Left renal pelvis (tissue), 4 donors: ENCODE measurements at places on chromosomes 7 and 10. TPM values are rescaled to one million over a fixed set of nuclear protein-coding genes. Genes with fewer than 3 reads are reported as not detected.

Gene STEAP1
- polyA plus RNA-seq = 1.7 TPM

- DNase-seq = no peak
These were observed 89.2 kb downstream of the RNLS start for GRCh38 chr10:88493691-88494483.

Gene SORCS1
- 9.2 TPM for polyA plus RNA-seq

DNA sequence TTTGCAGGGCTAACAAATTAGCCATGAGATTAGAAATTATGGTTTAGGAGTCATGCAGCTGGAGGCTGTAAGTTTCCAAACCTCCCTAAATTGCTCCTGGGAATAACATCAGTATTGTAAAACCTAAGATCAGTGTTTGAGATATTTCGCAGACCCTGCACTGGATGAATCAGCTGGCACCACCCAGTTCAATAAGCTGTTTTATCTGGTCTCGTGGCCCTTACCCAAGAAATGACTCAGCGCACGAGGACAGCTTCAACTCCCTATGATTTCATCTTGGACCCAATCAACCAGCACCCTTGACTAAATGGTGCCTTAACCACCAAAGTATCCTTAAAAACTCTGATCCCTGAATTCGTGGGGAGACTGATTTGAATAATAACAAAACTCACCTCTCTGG, 482.0 kb upstream of the PCDH15 start:
- no peak for DNase-seq

Gene LIPK
- not detected for polyA plus RNA-seq

DNA sequence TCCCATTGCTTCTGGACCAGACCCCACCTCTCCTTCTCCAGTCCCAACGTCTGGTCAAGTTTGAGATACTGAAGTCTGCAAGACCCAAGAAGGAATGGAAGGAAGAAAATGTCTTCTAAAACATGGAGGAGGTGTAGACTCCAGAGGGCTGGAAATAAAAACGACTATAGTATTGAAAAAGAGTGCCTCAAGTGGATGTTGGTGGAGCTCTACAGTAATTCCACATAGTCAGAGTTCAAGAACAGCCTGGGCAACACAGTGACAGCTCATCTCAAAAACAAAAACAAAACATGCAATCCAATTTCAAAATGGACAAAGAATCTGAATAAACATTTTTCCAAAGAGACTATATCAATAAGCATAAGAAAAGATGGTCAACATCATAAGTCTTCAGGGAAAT, 2.3 kb upstream of the PCGF6 start:
- no peak for DNase-seq

- DNase-seq = no peak
These were observed 1050.6 kb downstream of the NRG3 start for GRCh38 chr10:82925547-82925946.

DNA sequence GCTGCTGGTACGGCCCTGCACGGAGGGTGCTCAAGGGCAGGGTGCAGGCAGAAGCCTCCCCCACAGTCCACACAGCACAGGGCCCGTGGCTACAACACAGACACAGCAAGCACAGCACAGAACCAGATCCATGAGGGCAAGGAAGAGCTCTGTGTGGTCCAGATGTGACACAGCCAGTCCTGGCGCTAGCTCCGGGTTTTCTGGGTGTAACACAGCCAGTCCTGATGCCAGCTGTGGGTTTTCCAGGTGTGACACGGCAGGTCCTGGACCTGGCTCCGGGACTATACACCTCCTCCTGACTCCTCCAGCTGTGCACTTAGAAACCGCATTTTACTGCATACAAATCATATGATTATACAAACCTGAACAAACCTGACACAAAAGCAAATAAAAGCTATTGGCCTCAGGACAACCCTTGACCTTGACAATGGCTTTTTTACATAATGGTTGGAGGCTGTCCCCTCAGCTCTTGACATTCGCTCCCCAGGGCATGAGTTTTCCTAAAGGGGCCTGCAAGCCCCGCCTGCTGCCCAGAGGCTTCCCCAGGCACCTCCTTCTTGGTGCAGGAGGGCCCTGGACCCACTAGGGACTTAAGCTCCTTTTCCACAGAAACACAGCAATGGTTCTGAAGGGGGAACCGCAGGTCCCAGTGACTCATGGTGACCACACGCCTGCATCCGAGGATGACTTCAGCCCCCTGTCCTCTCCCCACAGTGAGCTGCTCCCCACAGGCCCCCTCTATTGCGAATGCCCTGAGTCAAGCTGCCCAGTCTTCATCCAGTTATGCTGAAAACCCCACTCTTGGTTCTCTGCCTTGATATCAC, 209.6 kb downstream of the PTPRN2 start:
- no peak for DNase-seq

DNA sequence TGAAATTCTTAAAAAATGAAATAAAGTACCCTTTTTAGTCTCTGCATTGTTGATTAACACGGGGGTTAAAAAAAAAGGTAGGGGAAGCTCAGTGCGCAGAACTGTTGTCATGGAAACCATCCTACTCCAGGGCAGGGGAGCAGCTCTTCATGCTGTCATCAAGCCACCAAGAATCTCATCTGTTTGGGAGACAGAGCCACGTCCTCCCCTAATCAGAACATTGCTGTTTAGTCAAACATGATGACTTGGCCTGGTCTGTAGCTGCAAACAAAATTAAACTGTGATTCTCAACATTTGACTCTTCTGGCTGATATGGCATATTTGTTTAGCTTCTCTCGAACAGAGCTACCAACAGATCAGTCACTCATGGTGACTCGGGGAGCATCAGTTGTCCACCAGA, 254.4 kb upstream of the KLF14 start:
- no peak for DNase-seq

GRCh38 chr7:81883801-81884393, 114.0 kb upstream of the HGF start:
- DNase-seq = no peak

Gene EN2
- 0.23 TPM for polyA plus RNA-seq

DNA sequence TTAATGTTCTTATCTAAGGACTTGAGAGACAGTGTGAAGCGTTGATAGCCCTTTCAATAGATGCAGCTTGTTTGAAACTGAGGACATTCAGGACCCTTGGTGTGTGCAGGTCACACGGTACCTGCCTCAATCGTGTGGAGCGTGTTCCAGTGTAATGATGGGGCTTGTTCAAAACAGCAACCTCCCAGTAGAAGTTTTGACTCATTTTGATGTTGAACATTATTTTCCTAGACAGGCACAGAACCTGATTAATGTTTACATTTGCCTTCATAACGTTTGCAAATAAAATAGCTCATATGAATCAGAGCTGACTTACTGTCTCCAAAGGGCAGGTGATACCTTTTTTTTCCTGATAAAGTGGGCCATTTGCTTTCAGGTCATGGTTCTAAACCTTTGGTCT, 21.3 kb downstream of the RBM17 start:
- DNase-seq = no peak

- no peak for DNase-seq
These were observed 6.4 kb downstream of the CHST15 start for GRCh38 chr10:124086787-124087671.

GRCh38 chr7:78499971-78500370, 701.4 kb downstream of the PHTF2 start:
- DNase-seq = no peak

DNA sequence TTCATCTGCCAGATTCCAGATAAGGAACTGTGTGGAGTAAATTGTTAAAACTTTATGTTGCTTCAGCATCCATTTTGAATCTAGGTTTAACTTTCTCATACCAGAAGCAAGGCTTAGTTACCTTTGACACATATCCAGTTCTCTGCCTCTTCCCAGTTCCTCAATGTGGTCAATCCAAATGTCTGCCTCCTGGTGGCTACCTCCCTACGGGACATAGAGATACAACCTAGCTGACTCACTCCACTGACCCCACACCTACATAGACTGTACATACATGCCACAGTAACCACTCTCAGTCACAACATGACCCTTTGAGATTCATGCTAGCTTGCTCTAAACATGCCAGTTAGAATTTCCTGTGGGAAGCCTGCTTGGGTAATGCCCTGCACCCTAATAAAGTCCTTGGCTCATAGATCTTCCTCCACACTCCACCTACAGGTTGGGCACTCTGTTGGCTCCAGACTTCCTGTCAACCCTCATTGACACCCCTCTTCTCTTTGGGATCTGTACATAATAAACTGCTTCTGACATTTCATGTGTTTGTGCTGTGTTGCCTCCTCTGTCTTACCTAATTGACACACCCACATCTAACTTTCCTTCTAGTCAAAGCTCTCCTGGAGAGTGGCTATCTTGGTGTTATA, 278.1 kb downstream of the HTR7 start:
- no peak for DNase-seq

- no peak for DNase-seq
These were observed 69.6 kb downstream of the PARP12 start for GRCh38 chr7:139993169-139993568.

DNA sequence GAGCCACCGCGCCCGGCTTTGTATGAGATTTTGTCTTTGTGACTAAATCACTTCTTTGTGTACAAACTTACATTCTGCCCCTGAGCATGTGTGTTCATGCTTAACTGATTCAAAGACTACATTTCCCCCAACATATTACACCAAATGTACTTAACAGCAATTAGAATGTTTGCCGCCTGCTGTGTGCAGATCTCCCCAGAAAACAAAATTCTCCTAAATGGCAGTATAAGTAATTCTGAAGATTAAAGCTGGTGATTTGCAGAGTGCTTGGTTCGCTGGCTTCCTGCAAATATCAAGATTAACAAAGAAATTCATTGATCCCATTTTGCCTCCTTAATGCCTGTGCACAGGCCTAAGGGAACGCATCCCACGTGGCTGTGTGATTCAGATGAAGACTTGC, 230.3 kb downstream of the GALNT17 start:
- no peak for DNase-seq

- DNase-seq = no peak
These were observed 62.1 kb upstream of the STEAP1B start for GRCh38 chr7:22561895-22562593.

GRCh38 chr10:86334488-86335085, 32.0 kb downstream of the GRID1 start:
- DNase-seq = no peak

Gene PHYHIPL
- 19.6 TPM for polyA plus RNA-seq

Gene NUTM2A
- polyA plus RNA-seq = 2.6 TPM

DNA sequence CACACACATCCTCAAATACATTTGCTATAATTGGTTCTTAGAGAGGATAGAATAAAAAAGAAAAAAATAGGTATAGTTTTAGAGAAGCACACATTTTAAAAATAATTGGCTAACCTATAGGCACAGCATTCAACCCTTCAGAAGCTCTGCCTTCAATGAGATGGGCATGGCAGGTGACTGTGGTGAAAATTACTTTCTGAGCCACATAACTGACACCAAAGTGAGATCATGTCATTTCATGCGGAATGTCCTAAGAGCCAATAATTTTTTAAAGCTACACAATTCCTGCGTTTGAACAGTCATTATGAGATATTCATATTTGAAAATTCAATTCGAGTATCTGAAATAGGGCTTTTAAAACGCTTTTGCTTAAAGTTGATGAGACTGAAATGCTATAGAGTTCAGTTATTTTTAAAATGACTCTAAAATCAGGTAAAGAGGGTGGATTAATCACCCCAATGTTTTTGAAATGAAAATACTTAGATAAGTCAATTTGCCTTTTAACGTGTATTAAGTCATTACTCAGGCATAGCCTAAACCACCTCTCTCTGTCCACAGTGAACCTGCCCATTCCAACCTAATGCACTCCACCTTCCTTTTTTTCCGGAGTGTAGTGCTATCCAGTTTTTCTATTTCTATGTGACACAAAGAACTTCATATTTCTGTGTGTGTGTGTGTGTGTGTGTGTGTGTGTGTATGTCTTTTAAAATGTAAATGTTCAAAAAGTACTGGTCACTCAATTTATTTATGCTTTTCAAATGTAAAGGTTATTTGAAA, 6.1 kb downstream of the RELN start:
- no peak for DNase-seq

DNA sequence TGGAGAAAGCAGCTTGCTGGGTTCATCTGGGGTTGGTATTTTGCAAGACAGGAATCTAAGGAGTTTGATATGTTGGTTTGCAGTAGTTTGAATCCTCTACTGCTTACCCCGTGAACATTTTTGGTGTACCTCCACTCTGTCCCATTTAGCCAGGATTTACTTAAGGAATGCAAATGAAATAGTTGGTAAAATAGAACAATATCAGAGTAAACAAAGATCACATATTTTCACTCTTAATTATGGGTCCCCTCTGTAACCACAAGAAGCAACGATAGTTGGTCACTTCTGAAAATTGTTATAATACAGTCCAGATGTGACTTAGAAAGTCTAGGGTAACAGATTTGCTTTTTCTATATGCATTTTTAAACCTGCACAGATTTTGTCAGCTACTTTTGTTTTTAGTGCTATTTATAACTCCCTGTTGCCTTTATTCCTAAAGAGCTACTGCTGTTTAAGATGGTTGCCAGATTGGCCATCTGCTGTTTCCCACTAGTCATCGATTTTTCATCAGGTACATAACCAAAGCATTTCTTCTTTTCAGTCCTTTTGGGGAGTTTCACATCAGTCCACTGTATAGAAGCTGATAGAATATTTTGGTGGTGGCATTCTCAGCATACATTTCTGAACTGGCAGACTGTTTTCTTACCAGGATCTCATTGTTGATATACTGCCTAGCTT, 37.6 kb downstream of the MAPK8 start:
- DNase-seq = no peak

DNA sequence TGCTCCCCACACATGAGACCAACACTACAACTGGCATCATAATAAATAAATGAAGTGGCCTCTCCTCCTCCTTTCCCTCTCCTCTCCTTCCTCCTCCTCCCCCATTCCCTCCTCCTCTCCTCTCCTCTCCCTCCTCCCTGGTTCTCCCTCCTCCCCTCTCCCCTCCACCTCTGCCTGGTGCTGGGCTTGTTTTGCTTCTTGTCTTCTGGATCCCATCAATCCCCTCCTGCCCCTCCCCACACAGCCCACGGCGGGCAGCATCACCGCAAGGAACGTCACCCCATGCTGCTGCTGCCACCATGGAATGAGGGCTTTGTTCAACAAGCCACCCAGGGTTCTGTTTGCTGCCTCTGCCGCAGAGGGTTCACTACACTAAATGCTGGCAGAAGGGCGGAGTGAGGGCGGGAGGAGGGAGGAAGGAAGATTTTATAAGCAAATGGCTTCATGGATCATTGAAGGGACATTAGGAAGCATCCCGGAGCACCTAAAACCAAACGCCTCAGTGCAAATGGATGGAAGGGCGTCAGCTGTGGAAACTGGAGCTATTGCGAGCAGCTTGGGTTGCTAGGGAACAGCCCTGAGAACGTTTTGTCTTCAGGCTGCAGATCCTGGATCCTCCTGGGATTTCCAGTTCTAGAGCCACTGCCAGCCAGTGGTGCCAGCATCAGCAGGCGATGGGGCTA, 379.7 kb upstream of the ZMIZ1 start:
- DNase-seq = no peak

GRCh38 chr7:8433477-8434289, at the start of gene NXPH1:
TSS of gene NXPH1 (plus strand) at chr7:8433609.
- DNase-seq = no peak

DNA sequence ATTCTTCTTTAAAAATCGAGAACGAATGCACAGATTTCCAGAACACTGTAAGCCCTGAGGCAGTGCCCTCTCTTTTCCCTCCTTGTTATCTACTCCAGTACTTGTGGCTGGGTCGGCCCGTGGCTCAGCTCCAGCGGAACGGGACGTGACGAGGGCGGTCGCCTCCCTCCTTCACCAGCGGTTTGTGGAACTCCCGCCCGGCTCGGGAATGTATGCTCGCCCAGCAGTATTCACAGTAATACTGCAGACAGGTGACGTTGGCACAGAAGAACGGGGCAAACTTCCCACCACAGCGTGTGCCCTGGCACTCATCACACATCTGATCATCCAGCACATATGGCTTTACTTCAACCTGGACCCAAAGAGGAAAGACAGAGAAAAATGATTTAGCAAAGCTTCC, 128.5 kb downstream of the BTAF1 start:
- no peak for DNase-seq
